ENCODE measurements at places on chromosomes 6 and 20.
A peak's percentile ranks its signal among the peaks of the same experiment; 100 is the strongest.

GRCh38 chr6:132272776-132273175 is 128.5 kb downstream of the MOXD1 start:
- DNase-seq: no peak

DNA sequence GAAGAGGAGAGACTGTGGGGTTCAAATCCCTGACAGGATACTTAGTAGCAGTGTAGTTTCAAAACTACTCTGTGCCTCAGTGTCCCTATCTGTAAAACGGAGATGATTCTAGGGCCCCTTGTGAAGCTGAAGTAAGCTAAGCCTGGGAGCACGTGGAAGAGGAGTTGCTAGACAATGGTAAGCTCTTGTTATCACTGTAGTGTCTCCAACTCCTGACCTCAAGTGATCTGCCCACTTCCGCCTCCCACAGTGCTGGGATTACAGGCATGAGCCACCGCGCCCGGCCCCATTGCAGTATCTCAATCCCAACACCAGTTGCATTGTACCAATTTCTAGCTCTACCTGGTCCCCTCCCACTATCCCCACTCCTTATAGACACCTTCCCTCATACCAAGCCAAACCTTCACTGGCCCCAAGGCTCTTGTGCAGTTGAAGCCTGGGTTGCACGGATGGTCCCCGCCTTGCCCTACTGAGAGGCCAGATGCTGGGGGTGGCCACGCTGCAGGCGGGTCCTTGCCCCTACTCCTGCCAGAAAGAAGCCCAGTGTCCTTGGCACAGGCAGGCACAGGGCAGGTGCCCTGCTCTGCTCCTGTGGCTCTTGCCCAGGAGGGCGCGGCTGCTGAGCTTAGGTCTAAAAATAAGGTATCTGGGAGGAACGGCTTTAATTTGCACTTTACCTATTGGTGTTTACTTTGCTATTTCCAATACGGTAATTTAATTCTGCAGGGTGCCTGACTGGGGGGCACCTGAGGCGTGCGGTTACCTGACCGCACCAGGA is 118.1 kb downstream of the VEGFA start:
- no peak for DNase-seq

GRCh38 chr6:90351696-90352095 is 55.1 kb upstream of the BACH2 start:
- no peak for DNase-seq

- DNase-seq: no peak
Observed at GRCh38 chr6:150966786-150967185, 101.3 kb downstream of the MTHFD1L start.

- DNase-seq: peak; percentile 18
Observed at GRCh38 chr6:44304282-44305199, 8.6 kb downstream of the AARS2 start.

GRCh38 chr6:138655828-138656227 is 117.7 kb upstream of the CCDC28A start:
- DNase-seq: no peak

DNA sequence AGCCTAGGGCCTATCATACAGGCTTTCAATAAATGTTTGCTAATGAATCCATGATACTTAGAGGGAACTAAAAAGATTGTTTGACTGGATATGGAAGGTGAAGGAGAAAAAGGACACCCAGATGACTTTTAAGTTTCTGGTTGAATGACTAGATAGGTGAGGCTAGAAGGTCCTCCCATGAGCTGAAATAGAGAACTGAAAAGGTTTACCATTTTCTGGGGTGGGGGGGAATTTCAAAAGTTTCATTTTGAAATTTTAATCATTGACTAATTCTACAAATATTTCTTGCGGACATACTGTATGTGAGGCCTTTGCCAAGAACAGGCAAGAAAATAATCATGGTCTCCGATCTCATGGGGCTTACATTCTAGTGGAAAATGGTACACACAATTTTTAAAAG is 17.9 kb upstream of the ZBTB2 start:
- DNase-seq: no peak

DNA sequence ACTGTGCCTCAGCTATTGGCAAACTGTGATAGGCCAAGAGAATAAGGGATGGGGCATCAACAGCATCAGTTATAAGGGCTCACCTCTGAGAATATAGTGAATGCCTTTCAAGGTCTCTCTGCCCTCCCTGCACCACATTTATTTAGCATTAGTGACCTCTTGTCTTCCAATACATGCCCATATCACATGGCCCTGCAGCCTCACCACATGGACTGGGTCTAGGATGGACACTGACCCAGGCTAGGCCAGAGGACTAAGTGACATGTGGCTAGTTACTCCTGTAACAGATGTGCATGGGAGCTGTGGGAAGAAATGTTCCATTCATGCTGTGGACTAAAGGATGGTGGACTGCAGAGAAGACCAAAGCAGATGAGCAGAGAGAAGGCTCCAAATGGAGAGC is 3.2 kb upstream of the BTN2A2 start:
- no peak for DNase-seq

DNA sequence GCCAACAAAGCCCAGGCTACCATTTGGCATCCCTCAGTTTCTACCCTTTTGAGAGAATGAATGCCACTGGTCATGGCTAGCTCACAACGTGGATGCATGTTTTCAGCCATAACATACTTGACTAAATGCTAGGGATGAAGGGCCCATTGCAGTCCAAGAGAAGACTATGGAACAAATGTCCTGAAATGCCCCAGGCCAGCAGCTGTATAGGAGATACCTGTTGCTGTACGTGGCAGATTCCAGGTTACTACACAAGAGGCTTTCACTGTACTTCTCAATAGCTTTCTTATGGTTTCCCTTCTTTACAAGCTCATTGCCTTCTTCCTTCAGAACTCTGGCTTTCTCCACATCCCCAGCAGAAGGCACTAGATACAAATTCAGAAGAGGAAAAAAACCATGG is 11.7 kb downstream of the TOMM34 start:
- DNase-seq: no peak

- DNase-seq: no peak
Observed at GRCh38 chr6:152648105-152648504, 10.9 kb upstream of the SYNE1 start.

DNA sequence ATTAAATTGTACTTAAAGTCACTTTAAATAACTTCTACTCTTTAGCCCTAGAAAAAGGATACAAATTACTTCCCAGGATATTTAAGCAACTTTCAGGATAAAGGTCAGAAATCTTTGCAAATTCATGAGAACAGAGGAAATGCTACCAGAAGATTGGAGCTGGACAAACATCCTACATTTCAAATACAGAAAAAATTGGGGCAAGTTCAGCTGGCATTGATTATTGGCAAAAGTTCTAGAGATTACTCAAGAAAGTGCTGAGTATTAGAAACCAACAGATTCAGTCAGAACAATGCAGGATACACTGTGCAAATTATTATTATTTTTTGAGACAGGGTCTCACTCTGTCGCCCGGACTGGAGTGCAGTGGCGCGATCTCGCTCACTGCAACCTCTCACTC is 6.0 kb downstream of the SLC22A23 start:
- no peak for DNase-seq

- DNase-seq: no peak
Observed at GRCh38 chr6:139236105-139236504, 55.7 kb downstream of the TXLNB start.

DNA sequence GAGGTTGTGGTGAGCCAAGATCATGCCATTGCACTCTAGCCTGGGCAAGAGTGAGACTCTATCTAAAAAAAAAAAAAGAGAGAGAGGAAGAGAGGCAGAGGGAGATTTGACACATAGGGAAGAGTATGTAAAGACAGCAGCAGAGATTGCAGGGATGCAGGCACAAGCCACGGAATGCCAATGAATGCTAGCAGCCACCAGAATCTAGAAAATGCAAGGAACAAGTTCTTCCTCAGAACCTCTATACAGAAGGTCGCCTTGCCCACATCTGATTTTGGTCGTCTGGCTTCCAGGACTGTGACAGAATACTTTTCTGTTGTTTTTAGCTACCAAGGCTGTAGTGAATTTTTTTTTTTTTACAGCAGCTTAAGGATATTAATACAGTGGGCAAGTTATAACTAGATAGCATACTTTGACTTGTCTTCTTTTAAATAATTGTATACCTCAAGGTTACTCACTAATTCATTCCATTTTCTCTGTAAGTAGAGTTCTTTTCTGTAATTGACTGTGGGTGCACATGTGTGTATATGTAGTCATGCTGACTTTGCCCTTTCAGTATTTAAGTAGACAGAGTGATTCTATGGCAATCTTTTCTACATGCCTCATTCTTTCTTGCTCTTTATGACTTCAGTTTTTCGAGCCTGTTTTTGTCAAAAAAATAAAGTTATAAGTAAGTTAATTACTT is 402.2 kb downstream of the GJA1 start:
- DNase-seq: no peak

DNA sequence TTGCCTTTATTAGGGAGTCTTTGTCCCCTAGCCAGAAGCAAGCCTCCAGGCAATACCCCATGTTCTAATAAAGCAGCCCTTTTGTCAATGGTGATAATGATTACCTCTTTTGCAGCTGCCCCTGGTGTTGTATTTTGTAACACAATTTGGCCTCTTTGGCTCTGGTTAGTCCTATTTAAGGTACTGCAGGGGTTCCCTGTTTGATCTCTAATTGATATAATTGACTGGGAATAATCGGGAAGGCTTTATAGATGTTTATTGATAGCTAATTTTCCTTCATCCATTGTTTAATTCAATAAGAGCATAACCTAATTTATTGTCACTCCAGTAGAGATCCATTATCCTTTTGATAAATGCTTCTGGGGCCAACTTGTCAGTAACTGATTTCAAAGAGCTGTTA is 537.2 kb downstream of the PKHD1 start:
- DNase-seq: no peak

DNA sequence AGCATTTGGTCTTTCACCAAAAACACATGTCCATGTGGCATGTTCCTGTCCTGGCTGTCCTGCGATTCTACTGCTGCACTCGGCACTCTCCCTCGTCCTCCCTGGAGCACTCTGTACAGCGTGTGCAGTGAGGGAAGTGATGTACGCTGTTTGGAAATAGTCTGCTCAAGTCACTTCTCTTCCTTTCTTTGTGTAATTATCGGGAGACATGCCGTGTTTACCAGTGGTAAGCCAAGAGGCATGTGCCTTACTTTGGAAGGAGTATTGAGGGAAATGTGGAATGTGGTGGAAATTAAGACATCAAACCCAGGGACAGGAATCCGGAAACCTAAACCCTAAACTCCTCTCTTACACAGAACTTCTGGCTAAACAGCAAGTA is 268.5 kb upstream of the FOXQ1 start:
- no peak for DNase-seq

DNA sequence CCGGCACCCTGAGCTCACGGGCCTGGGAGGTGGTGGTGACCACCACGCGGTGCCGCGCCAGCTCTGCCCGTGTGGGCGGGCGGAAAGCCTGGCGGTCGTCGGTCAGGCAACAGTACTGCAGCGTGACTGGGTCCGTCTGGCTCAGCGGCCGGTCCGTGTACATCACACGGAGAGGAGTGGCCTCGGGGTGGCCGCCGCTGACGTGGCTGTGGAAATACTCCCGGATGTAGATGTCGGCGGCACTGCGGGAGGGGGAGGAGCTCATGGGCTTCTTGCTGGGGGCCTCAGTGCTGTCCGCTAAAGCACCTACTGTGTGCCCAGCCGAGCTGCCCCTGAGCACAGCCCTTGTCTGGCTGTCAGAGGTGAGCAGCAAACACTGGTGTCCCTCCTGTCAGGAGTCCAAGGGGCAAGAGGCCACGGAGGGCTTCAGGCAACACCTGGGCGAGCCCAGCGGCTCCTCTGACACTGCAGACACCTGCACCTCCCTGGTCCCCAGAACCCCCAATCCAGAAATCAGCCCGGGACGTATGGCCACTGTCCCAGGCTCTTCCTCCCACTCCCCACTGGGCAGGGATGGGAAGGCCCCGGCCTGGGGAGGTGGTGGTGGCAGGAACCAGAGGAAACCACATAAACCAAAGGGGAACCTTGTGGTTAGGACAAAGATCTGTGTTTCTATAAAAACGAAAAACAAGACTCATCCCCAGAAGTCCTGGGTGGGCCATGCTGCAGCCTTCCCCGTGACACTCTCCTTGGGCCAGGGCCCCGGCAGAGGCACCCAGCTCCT is 6.5 kb downstream of the HELZ2 start:
- peak; percentile 24 for DNase-seq

DNA sequence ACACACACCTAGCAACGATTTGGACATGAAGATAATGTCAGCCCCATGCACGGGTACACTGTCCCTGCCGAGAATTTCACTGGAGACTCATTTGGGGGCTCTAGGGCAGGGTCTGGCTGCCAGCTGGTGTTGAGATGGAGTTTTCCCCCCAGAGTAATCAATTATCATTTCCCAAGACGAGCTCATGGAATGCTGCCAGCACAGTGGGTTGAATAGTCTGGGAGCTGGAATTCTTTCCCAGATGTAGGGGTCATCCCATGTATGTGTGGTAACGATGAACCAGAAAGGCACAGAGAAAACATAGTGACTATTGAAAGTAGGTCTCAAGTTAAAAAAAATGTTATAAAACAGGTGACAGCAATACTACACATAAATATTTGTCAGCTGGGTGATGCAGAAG is 579.9 kb downstream of the MAFB start:
- no peak for DNase-seq

GRCh38 chr6:149925974-149926777 is 3.3 kb upstream of the RAET1G start:
- DNase-seq: peak; percentile 46

DNA sequence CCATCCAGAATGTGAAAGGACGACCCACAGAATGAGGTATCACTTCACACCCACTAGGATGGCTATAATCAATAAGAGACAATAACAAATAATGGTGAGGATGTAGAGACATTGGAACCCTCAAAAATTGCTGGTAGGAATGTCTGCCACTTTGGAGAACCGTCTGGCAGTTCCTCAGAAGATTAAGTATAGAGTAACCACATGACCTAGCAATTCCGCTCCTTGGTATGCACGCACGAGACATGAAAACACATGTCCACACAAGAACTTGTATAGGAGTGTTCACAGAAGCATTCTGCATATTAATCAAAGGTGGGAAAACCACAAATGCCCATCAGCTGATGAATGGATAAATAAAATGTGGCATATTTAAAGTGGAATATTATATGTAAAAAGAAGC is 100.6 kb downstream of the IRF4 start:
- no peak for DNase-seq

DNA sequence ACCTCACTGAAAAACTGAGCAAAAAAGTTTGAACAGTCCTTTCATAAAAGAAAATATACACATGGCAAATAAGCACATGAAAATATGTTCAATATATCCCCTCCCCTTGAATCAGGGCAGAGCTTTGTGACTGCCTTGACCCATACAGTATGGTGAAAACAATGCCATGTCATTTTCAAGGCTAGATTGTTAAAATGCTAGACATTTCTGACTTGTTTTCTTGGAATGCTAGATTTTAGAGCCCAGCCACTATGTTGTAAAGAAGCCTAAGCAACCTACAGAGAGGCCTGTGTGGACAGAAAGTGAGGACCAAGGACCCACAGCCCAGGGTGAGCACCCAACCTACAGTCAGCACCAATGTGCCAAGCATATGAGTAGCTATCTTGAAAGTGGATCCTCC is 17.1 kb upstream of the ASF1A start:
- no peak for DNase-seq

- DNase-seq: no peak
Observed at GRCh38 chr20:61538183-61538942, 286.3 kb downstream of the CDH4 start.

DNA sequence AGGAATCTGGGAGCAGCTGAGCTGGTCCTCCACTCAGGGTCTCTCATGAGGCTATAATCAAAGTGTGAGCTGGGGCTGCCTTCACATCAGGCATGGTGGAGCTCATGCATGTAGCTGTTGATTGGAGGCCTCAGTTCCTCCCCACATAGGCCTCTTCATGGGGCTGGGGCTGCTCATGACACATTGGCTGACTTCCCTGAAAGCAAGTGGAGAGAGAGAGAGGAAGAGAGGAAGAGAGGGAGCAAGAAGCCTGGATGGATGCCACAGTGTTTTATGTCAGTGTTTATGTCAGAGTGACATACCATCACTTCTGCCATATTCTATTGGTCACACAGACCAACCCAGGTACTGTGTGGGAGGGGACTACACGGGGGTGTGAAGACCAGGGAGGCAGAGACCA is 43.8 kb downstream of the EYA2 start:
- DNase-seq: no peak

Data from activated T-helper 1 cell treated with Interleukin-2 at 50 U/mL for 16 hours (primary cell).